ENCODE measurements at places on chromosomes 12 and 14.
A peak's percentile ranks its signal among the peaks of the same experiment; 100 is the strongest.

DNA sequence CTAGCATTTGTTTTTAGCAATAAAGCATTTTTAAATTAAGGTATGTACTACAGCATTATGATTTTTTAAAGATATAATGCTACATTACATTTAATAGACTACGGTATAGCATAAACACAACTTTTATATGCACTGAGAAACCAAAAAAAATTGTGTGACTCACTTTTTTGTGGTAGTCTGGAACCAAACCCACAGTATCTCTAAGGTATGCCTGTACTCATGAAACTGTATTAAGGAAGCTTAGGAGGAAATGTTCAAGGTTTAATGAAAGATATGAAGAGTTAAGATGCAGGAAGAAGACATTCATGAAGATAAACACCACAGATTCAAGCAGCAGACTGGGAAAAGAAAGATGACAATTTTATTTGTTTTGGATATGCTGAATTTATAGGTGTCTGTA is 51.7 kb downstream of the PPP1R12A start:
- no peak for DNase-seq

GRCh38 chr14:104131968-104132732 is 6.2 kb upstream of the KIF26A start:
- no peak for DNase-seq

DNA sequence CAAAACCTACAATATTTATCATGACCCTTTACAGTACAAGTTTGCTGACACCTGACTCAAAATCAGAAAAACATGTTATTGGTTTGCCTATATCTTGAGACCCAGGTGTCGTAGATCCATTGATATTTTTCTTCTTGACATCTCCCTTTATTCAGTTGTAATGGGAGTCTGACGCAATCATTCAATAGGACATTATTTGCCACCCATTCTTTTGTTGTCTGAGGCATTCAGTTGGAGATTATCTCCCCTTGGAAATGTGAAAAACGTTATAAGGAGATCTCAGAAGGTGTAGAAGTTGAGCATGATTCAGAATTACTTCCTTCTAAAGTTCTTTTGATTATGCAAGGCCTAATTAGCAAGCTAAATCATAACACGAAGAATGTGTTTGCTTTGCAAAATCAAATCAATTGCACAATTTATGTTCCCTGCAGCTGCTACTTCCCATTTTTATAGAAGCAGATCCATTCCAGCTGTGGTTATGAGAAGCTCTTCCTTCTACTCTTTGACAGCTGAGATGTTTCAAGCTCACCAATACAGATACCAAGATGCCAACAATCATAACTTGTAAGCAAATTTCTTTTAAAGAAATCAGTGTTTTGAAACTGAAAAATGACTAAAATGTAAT is 228.2 kb upstream of the SYT1 start:
- peak; percentile 75 for DNase-seq

DNA sequence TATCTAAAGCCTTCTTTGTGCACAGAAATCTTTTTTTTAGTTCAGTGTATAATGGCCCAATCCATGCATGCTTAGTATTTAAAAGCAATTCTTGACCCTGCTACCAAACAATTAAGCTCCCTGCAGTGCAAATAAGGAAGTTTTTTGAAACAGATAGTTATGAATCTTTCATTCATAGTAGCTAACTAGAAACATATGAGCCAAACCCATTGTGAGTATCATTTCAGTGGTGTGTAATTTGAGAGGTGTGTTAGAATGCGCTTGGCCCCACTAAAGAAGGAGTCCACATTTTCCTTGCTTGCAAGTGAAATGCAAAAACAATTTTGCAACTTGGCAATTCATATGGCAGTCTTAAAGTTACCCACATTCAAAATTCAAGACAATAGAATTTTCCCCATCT is 14.4 kb downstream of the EPS8 start:
- DNase-seq, result no peak

DNA sequence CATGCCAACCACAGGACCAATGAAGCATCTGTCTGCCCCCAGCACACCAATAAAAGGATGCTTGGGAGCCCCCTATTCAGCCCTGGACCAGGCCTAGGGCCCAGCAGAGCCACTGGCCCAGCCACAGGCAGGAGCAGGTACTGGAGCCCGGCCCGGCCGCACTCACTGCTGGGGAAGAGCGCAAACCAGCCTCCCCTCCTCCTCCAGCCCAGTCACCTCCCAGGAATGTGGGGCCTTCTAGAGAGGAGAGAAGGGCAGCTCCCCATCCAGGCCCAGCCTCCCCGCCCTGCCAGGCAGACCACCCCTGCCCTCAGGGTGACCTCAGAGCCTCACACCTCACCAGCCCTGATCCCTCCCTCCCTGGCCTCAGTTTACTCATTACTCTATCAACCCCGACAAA is 56.2 kb downstream of the CCNK start:
- DNase-seq, result no peak

- DNase-seq, result peak; percentile 68
Measured at GRCh38 chr14:20690848-20691640, 2.5 kb downstream of the ANG start.

DNA sequence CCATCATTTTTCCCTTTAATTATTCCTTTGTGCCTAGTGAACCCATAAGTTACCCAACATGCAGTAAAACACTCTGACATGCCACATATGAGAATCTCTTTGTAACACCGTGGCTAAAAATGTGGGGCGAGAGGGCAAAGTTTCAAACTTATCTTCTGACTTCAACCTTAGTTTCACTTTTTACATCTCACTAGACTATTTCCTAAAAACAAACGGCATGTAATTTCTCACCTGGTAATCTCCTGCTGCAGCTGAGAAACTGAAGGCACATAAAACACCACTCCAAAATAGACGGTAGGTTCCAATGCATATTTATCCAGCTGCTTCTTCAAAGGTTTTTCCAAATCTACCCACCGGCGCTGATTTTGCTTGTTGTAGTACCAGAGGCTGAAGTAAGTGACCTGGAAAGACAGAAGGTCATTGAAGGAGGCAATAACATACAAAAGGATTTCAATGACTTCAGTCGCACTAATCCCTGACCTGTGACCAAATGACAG is 37.9 kb downstream of the PTPN21 start:
- DNase-seq, result no peak

DNA sequence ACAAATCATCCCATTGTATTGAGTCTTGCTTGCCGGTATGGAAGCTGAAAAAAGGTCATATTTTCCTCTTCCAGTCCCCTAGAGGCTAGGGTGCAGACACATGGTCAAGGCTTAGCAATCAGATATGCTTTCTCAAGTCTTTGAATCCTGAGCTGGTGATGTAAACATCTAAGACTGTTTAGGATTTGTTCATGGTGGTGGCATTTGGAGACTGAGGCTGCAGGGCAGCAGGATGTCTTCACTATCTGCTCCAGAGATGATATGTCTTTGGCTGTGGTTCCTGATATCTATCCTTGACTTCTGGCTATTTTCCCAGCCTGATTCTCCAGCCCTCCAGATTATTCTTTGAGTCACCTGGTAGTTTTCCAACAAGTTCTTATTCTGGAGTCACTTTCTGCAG is 50.5 kb upstream of the DACT1 start:
- no peak for DNase-seq

GRCh38 chr12:124132530-124132929 is 159.5 kb downstream of the ZNF664 start:
- DNase-seq, result no peak

DNA sequence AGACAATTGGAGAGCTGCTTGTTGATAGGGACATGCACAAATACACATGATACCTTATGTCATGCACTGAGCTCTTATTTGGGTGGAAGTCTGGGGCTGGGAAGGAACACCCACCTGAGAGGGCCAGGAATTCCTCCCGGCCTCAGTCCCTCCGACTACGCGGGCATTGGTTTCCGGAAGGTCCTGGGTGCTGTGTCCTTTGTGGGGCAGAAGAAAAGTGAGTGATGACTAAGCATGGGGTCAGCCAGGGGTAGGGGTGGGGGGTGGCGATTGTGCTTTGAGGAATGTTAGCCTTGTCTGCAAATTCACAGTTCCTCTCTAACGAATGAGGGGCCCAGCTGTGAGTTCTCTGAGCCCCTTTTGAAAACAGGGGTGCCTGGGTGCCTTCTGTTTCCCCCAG is 798 bp downstream of the CELA1 start:
- DNase-seq, result no peak

DNA sequence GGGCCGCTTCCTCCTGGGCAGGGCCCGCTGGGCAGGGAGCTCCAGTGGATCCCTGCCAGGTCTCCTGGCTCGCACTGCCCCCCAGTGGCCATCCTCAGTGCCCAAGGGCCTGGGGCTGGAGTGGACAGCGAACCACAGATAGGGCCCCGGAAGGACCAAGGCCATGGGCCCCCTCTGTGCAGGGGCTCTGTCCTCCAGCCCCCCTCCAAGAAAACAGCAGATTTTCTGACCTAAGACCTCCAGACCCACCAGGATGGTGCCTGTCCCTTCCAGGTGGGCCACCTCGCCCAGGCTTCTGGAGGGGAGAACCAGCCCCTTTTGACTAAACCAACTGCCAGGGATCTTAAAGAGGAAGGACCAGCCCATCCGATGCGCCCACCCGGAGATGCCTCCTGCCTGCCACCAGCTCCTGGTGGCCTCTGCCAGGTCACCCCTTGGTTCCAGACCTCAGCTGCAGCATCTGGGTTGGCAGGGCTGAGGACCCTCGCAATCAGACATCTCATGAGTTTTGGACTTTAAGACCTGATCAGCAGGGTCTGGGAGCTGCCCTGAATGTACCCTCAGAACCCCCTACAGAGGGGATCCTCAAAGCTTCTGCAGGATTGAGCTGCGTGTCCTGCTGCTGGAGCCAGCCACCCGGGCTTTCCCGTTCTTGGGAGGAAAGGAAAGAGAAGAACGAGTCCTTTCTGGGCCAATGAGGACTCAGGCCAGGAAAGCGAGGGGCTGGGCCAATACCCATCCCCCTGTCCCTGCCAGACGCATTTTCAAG is 325.8 kb upstream of the DIO3 start:
- DNase-seq, result no peak

GRCh38 chr14:74974364-74975058 is 19.1 kb upstream of the PGF start:
- no peak for DNase-seq

GRCh38 chr12:68750506-68750905 is 4.5 kb downstream of the SLC35E3 start:
- DNase-seq, result no peak

GRCh38 chr12:124995200-124995961 is 1.9 kb downstream of the BRI3BP start:
- no peak for DNase-seq

DNA sequence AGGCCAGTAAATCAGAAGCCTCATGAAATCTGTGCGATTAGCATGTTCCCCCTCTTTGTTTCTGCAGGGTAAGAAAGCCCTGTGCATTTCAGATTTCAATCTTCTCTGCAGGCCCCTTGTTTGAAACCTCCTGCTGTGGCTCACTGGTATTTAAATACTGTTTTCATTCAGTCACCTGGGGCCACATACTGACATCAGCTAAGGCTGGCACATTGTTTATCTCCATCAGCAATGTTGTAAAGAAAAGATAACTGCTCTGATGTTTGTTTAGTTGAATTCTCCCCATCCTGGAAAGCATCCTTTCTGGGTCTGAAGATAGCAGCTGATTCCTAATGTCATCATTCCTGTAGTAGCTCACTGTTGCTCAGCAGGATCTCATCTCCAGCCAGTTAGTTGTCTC is 554.9 kb downstream of the NRXN3 start:
- DNase-seq, result no peak

GRCh38 chr12:62834971-62835547 is 99.9 kb downstream of the PPM1H start:
- no peak for DNase-seq

All from right lung (tissue), 10 donors.